ENCODE measurements at places on chromosomes 2 and 18.

- DNase-seq = no peak
Measured at GRCh38 chr18:55856229-55856628, 268.2 kb upstream of the TCF4 start.

- no peak for DNase-seq
Measured at GRCh38 chr2:98013407-98014042, 17.8 kb upstream of the TMEM131 start.

- DNase-seq = no peak
Measured at GRCh38 chr18:68791801-68792200, 6.1 kb upstream of the CCDC102B start.

DNA sequence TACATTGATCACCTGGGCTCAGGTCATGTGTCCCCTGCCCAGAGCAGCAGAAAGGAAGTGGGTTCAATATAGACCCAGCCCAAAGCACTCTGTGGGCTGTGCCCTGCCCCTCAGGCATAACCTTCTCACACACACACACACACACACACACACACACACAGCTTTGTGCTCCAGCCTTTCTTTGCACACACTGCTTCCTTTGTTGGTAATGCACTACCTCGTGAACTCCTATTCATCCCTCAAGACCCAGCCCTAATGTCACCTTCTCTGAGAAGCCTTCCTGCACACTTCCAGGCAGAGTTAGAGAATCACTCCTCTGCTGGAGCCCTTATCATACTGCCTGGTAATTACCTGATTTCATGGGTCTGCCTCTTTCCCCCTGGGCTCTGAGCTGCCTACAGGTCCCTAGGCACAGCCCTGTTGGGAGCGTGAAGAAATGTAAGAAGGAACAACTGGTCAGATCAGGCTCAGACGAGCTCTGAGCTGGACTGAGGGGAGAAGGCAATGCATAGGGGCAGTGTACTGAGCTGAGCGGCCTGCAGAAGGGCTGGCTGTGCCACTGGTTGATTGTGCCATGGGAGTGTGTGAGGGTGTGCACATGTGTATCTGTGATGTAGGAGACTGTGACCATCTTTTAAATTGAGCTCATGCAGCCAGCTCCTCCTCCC, 210.3 kb downstream of the GLI2 start:
- DNase-seq = no peak

GRCh38 chr2:37581433-37581832, 90.0 kb downstream of the CDC42EP3 start:
- no peak for DNase-seq

DNA sequence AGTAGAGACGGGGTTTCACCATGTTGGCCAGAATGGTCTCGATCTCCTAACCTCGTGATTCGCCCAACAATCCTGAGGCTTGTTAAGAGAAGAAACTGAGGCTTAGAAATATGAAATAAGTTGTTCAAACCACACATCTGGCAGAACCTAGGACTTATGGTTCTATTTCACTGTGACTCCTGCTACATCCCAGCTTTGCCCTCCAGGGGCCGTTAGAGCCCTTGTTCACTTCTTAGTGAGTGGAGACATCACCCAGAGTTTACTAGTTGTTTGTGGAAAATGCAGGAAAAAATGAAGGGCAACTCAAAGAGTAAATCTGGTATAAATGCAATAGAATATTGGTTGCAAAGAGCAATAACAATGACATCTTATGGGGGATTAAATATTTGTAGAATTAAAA, 43.9 kb downstream of the MARCHF4 start:
- DNase-seq = no peak

GRCh38 chr2:104975851-104976250, 62.0 kb upstream of the MRPS9 start:
- no peak for DNase-seq

GRCh38 chr2:88626171-88627054, 851 bp downstream of the EIF2AK3 start:
- DNase-seq = no peak

DNA sequence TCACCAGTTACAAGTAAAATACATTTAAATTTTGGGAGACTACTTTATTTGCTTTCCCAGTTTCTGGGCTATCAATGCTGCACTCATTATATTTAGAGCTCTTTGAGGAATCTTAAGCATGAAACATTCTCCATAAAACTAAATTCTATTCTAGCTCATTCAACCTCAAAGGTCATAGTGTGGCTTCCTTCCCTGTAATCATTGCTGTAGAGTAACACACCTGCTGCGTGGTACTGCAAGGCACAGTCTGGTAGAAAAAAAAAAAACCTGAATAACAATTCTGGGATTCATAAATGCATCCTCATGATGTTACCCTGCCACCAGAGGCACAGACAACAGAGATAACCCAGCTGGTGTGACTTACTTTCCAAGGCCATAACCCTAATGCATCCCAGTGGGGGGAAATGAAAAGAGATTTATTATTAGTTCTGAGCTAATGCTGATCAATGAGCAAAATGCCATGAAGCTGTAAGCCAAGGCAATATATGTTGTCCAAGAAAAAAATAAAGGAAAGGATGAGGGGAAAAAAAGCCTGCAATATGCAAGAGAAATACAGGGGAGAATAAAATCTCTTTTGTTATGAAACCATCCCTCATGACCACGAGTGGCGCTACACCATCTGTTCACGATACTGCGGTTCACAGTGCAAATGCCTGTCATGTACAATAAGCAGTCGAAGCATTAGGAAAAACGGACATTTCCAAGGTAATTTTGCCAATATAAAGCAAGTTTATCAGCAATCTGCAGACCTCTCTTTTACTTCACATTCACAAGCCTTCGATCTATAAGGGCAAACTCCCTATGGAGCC, 1481.6 kb upstream of the PIK3C3 start:
- no peak for DNase-seq

- peak; percentile 16 for DNase-seq
Measured at GRCh38 chr2:221961561-221961960, 337.2 kb downstream of the PAX3 start.
